Uterus (tissue), 4 donors: ENCODE measurements at places on chromosomes 16 and 17. TPM values are rescaled to one million over a fixed set of nuclear protein-coding genes. Genes with fewer than 3 reads are reported as not detected.

The SAMD14 gene
- total RNA-seq = not detected

DNA sequence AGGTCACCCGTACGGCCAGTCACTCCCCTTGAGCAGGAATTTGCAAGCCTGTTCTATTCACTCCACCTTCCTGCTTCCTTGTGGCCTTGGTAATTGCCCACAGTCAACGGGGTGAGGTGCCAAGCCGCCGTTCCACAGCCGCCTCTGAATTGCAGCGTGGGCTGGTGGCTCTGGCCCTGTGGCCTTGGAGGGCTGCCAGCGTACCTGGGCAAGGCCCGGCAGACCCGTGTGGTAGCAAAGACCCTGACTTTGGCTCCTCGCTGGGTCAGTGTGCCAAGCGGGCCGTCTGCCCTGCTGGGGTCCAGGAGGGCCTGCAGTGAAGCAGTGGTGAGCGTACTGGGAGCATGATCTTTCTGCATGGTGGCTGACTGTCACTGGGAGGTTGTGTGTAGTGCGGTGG, 3.6 kb downstream of the BANP start:
- no peak for DNase-seq

GRCh38 chr17:44287651-44288050, 19.7 kb upstream of the SLC4A1 start:
- DNase-seq = no peak

The RNU2-1 gene
- not detected for total RNA-seq

The EFNB3 gene
- 10.6 TPM for total RNA-seq

GRCh38 chr16:23152386-23153178, 3.3 kb upstream of the USP31 start:
- no peak for DNase-seq

DNA sequence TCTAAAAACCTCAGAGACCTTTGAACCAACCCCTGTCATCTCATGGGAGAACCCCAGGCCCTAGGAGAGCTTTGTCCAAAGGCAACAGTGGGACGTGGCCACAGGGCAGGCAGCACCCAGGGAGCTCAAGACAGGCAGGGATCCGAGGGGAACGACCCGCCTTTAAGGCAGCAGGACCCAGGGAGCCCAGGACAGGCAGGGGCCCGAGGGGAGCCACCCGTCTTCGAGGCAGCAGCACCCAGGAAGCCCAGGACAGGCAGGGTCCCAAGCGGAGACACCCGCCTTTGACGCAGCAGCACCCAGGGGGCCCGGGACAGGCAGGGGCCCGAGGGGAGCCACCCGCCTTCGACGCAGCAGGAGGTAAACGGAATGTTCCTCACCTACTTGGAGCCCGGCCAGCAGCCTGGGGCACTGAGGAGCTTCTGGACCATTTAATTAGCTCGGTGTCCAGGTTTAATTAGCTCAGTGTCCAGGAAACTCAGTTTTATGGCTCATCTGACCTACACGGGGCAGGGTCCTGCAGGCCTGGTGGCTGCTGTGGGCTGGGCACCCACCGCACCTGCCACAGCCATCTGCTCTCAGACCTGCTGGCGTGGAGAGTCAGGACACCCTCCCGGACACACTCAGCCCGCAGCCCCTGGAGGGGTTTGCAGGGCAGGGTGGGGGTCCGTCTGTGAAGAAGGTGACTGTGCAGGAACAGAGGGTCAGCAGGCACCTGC, 24.4 kb downstream of the PIEZO1 start:
- no peak for DNase-seq

- no peak for DNase-seq
These were observed 98.1 kb upstream of the CCL2 start for GRCh38 chr17:34156741-34157589.

DNA sequence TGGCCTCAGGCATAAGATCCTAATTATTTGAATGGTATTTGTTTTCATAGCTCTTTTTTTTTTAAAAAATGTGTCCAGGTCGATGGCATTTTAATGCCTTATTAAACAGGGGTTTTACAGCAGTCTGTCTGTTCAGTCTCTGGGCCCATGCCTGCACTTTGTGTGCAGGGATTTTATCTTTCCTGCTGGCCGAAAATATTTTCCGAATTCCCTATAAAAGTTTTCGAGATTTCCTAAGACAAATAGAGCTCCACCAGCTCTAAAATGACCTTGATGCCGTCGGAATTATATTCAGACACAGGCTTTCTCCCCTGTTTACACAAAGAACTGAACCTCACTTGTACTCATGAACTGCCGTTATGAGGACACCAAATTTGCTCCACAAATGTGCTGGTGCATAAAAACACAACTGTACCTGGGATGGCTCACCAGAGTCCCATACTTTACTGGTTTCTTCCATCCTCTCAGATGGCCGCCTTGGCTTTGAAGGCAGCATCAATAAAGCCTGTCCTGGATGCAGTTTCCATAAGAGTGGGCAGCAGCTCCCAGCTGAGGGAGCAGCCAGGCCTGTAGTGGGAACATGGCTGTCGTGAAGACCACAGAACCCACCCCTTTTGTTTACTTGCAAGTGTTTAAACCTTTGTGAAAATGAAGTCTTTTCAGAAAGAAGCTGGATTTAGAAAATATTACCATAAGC, 44.9 kb downstream of the TBX4 start:
- DNase-seq = no peak

- no peak for DNase-seq
These were observed 144.6 kb downstream of the FOXL1 start for GRCh38 chr16:86722970-86723369.

DNA sequence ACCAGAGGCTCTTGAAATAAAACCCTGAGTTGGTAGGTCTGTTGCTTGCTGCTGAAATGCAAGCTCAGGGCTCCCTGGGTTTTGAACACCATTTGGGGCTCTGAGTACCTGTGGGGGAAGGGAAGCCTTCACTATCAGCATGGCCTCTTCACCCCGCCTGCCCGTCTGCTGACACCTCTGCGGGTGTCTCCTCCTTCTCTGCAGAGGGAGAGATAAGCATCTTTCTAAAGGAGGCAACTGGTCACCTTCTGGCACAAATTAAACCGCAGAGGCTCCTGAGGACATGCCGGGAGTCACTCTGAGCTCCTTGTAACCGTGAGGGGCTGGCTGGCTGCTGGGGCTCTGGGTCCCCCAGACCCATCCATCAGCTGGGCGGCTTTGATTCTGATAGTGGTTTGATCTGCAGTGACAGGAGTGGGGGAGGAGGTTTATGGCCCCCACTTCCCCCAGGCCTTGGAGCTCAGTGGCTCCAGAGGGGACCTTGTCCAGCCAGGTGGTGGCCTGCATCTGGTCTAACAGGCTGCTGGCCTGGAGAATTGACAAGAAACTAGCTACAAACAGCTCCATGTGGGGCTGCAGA, 123.5 kb downstream of the IRF8 start:
- no peak for DNase-seq

The KRT15 gene
- 11.5 TPM for total RNA-seq

DNA sequence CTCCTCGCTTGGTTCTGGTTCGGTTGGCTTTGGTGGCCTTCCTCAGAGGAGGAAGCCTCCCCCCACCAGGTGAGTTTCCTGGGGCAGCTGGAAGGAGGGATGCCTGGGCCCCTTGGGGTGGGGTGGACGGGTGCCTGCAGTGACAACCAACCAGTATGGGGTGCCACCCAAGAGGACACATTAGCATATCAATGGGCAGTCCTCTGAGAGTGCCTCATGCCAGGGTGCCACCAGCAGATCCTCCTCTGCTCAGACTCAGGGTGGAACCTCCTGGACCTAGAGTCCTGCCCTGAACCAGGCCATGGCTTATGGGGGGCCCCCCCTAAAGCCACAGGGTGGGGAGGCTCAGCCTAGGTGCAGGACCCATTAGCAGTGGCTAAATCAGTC, 2.7 kb downstream of the PPP1R1B start:
- DNase-seq = no peak

DNA sequence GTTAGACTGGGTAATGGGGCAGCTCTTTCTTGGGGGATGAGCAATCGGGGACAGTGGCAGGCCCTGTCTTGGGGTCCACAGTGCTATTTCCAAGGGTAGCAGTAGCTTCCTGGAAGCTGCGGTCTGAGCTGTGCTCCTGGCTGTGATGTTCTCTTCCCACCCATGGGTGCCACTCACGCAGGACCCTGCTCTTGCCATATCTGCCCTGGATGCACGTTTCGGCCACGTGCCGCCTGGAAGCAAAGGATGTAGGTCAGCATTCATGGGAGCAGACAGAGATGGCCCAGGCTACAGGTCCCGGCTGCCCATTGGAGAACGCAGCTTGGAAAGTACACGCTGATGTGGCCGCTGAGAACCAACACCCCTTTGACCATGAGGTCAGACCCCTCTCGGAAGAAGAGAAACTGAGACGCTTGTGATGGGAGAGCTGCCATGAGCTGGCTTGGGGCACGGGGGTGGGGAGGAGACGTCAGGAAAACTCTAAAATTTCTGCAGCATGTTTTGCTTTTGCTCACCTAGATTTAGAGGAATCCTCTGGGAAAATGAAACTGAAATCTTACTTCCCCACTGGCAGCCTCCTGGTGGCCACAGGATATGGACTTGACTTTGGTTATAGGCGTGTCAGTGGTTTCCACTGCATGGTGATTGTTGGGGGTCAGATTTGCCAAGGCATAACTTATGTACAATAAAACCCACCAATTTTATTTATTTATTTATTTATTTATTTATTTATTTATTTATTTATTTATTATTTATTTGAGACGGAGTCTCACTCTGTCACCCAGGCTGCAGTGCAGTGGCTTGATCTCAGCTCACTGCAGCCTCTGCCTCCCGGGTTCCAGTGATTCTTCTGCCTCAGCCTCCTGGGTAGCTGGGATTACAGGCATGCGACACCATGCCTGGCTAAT, 36.2 kb upstream of the IRF8 start:
- DNase-seq = no peak
